Activated naive CD8-positive, alpha-beta T cell treated with anti-CD3 and anti-CD28 coated beads for 36 hours (primary cell): ENCODE measurements at places on chromosomes 11 and 22.

DNA sequence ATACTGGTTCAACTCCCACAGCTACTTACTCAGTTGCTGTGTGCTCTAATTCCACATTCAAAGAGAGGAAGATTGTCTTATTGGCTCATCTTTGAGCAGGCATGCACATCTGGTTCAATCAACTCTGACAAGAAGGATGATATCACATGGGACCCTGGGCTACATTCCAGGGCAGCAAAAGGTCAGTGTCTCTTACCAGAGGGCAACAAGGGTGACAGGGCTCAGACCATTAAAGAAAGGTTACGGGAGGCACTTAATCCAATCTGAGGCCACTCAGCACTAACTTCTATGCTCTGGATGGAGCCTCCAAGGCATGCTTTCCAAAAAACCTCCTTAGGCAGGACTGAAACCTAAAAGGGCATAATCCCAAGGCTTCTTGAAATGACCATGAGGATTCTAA lies 549.4 kb upstream of the API5 start:
- no peak for DNase-seq

- peak; percentile 70 for DNase-seq
Observed at GRCh38 chr11:44943118-44943517, 7.6 kb downstream of the TP53I11 start.

DNA sequence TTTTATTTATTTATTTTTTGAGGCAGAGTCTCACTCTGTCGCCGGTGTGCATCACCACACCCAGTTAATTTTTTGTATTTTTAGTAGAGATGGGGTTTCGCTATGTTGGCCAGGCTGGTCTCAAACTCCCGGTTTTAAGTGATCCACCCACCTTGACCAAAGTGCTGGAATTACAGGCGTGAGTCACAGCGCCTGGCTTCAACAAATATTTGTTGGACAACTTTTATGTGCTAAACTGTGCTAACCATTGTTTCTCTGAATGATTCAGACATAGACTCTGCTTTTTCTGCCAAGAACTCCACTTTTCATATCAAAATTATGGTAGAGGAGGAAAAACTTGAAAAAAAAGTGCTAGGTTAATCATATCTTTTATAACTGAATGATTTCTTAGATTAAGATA lies 36.3 kb downstream of the MMP7 start:
- no peak for DNase-seq

- no peak for DNase-seq
Observed at GRCh38 chr11:57938351-57938750, 85.3 kb upstream of the OR9Q1 start.

DNA sequence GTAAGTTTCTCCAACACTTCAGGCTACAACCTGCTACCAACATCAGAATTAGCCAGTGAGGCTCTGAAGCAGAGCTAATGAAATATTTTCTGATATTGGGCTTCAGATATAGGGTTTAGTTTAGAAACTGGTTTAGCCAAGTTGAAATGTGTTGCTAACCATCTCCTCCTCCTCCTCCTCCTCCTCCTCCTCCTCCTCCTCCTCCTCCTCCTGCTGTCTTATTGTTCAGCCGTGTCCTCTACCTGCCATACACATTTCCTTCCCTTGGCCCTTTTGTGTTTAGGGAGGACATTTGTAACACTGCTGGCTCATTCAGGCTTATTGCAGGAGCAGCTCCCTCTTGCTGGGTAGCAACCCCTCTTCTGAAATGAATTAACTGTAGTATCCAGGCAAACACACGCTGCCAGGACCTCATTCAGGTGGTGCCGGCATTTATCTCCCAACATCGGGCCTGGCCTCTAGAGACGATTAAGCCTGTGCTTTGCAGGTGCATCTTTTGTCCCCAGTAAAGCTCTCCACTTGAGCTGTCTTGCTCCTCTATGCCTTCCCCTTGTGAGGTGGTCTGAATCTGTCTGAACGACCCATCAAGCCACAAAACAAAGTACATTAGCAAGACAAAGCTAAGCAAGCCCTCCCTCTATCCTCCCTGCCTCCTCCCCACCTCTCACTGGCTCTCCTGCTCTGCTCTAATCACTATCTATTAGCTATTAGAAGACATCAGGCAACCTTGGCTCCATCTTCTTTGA lies 82.9 kb downstream of the KCNJ1 start:
- DNase-seq = no peak

- peak; percentile 48 for DNase-seq
Observed at GRCh38 chr11:69298267-69299022, 4.5 kb downstream of the MYEOV start.

GRCh38 chr11:122339436-122340060 lies 223.5 kb upstream of the BLID start:
- DNase-seq = no peak

DNA sequence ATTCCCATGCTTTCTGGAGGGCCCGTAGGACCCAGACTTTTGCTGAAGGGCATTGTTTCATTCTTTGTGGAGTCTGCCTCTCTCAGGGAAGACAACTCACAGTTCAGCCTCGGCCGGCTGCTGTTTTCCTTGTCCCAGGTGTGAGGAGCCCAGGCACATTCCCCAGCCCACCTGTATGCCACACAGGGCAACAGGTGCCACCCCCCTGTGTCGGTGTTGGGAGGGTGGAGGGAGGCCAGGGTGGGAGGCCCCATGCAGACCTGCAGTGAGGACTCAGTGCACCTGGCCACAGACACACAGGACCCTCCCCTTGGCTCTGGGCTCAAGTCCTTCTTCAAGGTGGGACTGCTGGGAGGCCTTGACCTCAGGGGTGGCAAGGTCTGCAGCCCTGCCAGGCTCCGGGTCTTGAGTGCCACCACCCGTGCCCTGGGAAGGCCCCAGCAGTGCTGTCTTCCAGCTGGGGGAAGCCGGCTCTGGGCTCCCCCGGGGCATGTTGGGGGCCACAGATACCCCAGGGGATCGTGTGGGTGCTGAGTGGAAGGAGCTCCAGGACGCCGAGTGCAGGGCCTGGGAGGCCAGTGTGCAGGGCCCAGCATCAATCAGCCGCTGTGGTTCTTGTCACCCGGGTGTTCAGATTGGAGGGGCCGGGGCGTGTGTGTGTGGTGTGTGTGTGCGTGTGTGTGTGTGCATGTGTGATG lies 1286.1 kb downstream of the BRD1 start:
- DNase-seq = no peak

DNA sequence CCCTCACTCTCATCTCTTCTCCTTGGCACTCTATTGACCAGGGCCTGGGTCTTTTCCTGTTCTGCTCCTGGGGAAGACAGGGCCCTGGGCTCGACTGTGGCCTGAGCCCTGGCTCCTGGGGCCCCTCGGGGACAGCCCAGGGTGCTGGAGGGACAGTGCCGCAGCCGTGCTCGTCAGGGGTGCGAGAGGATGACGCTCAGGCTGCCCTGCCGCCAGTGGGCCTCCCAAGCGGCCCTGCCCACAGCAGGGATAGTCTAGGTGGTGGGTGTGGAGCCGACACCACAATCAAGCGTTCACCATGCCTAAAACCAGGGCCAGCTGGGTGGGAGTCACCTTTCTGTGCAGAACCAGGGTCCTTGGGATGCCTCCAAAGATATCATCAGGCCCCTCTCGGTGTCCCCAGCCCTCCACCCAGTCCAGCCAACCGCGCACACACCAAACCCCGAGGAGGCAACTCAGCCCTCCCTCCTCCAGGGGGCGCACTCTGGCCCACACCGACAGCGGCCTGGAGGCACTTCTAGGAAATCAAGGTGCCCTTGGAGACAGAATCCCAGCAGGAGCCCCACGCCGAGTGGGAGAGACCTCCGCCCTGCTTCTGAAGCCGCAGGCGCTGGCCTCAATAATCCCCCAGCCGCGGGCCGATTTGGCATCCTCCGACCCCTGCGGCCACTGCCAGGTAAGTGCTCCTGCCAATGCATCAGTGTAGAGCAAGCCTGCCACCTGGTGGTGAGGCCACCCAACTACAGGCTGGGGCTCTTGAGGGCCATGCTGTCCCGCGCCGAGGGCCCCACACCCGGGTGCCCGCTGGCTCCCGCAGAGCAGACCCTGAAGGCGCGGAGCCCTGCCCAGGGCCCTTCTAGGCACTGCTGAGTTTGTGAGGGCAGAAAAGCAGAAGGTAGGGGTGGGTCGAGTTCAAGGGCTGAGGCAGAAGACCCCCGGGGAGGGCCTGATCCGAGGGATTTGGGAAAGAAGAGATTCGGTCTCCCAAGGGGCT lies 496.4 kb downstream of the BUD13 start:
- DNase-seq = peak; percentile 78

DNA sequence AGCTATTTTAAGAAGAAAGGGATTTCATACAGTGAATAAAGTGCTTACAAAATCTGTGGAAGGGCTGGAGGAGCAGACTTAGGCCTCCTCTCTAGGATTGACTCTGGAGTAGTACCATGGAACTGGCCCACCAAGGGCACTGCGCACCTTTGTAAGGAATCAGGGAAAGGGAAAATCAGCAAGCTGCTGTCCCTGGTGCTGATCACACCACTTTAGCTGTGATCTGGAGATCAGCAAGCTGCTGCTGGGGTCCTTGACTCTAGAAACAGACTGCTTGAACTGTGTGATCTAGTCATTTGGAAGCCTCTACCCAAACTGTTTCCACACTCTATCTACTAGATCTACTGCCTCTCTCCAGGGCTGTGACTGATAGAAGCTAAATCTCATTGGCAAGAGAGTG lies 18.4 kb upstream of the TECTA start:
- no peak for DNase-seq

- no peak for DNase-seq
Observed at GRCh38 chr11:118620529-118621070, 13.2 kb downstream of the PHLDB1 start.
